NCI-H1092 treated with DMSO at 0.1 percent for 48 hours (cell line): ENCODE measurements at places on chromosomes 3 and 15.
A peak's percentile ranks its signal among the peaks of the same experiment; 100 is the strongest.

DNA sequence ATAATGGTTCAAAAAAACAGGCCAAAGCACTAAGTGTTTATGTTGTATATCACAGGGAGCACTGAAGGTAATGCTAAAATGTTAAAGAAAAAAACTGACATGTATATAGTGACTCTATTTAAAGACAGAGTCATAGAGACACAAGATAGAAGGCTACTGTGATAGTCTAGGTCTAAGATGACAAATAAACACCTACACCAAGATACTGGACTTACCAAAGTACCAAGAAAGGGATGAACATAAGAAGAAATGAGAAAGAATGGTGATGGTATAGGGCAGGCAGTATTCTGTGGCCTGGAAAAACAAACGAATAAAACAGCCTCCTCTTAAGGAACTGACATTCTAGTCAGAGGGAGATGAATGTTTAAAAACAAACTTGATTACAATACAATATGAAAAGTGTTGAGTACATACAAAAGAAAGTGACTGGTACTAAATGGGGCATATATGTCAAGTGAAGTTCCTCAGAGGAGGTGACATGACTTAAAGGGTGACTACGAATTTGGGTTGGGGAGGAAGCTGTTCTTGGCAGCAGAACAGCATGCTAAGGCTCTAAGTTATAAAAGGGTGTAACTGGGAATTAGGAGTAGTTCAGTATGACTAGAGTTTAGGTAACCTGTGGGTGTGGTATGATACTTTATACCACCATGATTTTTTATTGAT lies 5.9 kb downstream of the ABHD10 start:
- DNase-seq, result no peak

DNA sequence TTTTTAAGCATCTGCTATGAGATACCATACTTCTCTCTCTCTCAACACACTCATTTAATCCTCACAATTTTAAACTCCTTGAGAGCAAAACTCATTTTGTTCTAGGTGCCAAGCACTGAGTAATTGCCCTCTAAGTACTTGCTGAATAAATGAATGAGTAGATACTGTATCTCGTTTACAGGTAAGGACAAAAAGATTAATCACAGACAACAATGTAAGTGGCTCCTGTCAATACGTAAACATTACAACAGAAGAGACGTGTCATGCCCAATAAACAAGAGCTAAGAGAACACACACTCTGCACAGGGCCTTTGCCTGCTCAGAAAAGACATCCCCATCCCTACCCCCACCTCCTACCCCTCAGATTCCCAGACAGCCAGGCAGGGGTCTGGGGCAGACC lies 59.8 kb downstream of the CHSY1 start:
- DNase-seq, result no peak

- peak; percentile 29 for DNase-seq
Observed at GRCh38 chr15:90839187-90840071, 29.0 kb upstream of the FURIN start.

DNA sequence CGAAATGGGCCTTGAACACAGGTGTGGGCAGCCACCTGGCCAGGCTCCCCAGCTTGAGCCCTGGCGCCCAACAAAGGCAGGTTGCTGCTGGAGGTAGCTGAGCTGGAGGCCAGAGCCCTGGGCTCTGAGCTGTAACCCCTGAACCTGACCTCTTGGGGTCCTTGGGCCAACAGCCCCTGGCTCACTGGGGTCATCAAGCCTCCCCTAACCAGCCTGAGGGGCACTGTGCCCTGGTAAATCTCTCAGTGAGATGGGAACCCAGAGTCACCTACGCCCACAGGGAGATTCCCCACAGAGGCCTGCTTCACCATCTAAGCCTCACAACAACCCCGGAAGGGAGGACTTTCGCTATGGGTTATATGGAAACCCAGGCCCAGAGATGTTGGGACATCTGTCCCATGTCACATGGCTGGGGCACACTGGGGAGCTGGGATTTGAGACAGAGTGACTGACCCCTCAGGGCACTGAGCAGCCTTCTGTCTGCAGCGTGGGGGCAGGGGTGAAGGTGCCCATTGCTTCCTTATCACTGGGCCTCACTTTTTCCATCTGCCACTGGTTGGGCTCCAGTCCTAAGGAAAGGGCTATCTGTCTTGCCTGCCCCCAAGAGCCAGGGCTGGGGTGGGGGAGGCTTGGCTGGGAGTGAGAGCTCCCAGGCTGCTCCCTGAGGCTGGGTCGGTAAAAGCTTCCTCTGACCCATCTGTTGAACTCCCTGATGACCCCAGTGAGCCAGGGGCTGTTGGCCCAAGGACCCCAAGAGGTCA lies 59.1 kb downstream of the IQSEC1 start:
- no peak for DNase-seq

- no peak for DNase-seq
Observed at GRCh38 chr3:48684054-48684349, 1.7 kb downstream of the NCKIPSD start.
